ENCODE measurements at places on chromosomes 16 and 17.

- peaks cover 71% of the 10 kb centered on the region for H3K27me3 ChIP-seq
- no peaks in the 10 kb centered on the region for H3K4me1 ChIP-seq
- H3K27ac ChIP-seq = no peak overlapping the region
- no peak overlapping the region for H3K4me3 ChIP-seq
- no peak for DNase-seq
Measured at GRCh38 chr17:4634976-4635375, 6.5 kb downstream of the ALOX15 start.

GRCh38 chr16:1401758-1402154 is 12.7 kb downstream of the UNKL start:
- DNase-seq = no peak
- no peaks in the 10 kb centered on the region for H3K27me3 ChIP-seq
- H3K27ac ChIP-seq = no peak overlapping the region
- no peaks in the 10 kb centered on the region for H3K4me1 ChIP-seq
- no peak overlapping the region for H3K4me3 ChIP-seq

- H3K27ac ChIP-seq = no peak overlapping the region
- no peak overlapping the region for H3K4me3 ChIP-seq
- DNase-seq = no peak
- no peaks in the 10 kb centered on the region for H3K4me1 ChIP-seq
- no peaks in the 10 kb centered on the region for H3K36me3 ChIP-seq
Measured at GRCh38 chr17:28480278-28480677, 6.8 kb downstream of the SLC13A2 start.

DNA sequence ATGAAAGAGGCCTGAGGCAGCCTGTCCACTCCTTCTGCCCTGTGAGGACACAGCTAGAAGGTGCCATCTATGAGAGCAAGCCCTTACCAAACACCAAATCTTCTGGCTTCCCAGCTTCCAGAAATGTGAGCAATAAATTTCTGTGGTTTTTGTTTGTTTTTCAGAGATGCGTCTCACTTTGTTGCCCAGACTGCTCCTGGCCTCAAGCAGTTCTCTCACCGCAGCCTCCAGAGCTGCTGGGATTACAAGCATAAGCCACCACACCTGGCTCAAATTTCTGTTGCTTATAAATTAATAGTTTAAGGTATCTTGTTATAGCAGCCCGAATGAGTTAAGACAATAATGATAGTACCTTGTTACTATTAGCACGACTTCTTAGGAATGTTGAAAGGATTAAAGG is 12.5 kb upstream of the SLC16A11 start:
- H3K27me3 ChIP-seq = peaks cover 8% of the 10 kb centered on the region
- H3K4me1 ChIP-seq = peaks cover 4% of the 10 kb centered on the region
- H3K27ac ChIP-seq = no peak overlapping the region
- no peak overlapping the region for H3K4me3 ChIP-seq

GRCh38 chr16:15785386-15786059 is 71.3 kb downstream of the MYH11 start:
- H3K27me3 ChIP-seq = no peaks in the 10 kb centered on the region
- no peak overlapping the region for H3K4me3 ChIP-seq
- no peak for DNase-seq
- no peaks in the 10 kb centered on the region for H3K4me1 ChIP-seq
- no peak overlapping the region for H3K27ac ChIP-seq

GRCh38 chr16:1345087-1345486 is 6.6 kb downstream of the TSR3 start:
- peaks cover 9% of the 10 kb centered on the region for H3K4me1 ChIP-seq
- no peak overlapping the region for H3K27ac ChIP-seq
- H3K36me3 ChIP-seq = no peaks in the 10 kb centered on the region
- DNase-seq = no peak
- H3K4me3 ChIP-seq = no peak overlapping the region
- H3K27me3 ChIP-seq = peaks cover 16% of the 10 kb centered on the region

DNA sequence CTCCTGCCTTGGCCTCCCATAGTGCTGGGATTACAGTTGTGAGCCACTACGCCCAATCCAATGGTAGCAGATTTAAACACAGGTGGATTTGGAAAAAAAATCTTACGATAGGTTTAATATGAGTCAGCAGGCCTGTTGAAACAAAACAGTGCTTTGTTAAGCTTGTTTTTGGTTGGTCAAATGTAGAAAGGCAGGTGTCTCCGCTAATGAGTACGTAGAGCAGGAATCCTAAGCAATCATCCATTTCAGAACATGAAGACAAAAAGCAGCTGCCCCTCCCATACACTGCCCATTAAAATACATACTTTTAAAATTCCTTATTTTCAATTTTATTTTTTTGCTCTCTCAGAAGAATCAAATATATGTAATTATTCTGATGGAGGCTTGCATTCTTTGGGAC is 1.9 kb upstream of the WWOX start:
- no peak overlapping the region for H3K4me3 ChIP-seq
- H3K27me3 ChIP-seq = peaks cover 14% of the 10 kb centered on the region
- H3K4me1 ChIP-seq = peaks cover 25% of the 10 kb centered on the region
- H3K36me3 ChIP-seq = no peaks in the 10 kb centered on the region
- no peak overlapping the region for H3K27ac ChIP-seq

DNA sequence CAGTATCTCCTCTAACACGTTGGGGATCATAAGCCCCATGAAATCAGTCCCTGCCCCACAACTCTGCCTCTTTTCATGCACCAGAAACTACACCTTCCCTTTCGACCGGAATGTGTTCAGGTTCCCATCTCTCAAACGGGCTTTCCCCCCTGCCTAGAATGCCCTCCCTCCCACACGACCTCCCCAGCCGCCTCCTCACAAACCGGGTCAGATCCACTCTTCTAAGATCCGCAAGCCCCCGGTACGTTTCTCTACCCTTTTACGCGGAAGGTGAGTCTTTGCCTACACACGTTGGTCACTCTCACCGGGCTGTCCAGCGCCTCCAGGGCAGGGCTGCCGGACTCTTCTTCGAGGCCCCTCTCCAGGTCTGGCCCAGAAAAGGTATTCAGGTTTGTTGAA is 708 bp downstream of the DHX33 start:
- DNase-seq = no peak
- peaks cover 32% of the 10 kb centered on the region for H3K4me1 ChIP-seq
- peak overlapping the region; percentile 89 for H3K4me3 ChIP-seq

GRCh38 chr16:22190081-22190775 is 15.8 kb upstream of the EEF2K start:
- H3K27ac ChIP-seq = no peak overlapping the region
- H3K4me1 ChIP-seq = peaks cover 30% of the 10 kb centered on the region
- DNase-seq = peak; percentile 98
- peaks cover 38% of the 10 kb centered on the region for H3K27me3 ChIP-seq
- no peaks in the 10 kb centered on the region for H3K36me3 ChIP-seq
- peak overlapping the region; percentile 96 for H3K4me3 ChIP-seq

- DNase-seq = no peak
- H3K27ac ChIP-seq = no peak overlapping the region
- H3K4me1 ChIP-seq = peaks cover 27% of the 10 kb centered on the region
- no peak overlapping the region for H3K4me3 ChIP-seq
- H3K27me3 ChIP-seq = peaks cover 11% of the 10 kb centered on the region
Measured at GRCh38 chr17:43356999-43357398, 41.8 kb upstream of the ARL4D start.

- peaks cover 31% of the 10 kb centered on the region for H3K27me3 ChIP-seq
- no peak overlapping the region for H3K4me3 ChIP-seq
- DNase-seq = no peak
- H3K36me3 ChIP-seq = no peaks in the 10 kb centered on the region
- no peak overlapping the region for H3K27ac ChIP-seq
Measured at GRCh38 chr17:77889135-77889505, 69.4 kb upstream of the TNRC6C start.

GRCh38 chr16:27193300-27193990 is 9.9 kb upstream of the KDM8 start:
- no peaks in the 10 kb centered on the region for H3K4me1 ChIP-seq
- H3K4me3 ChIP-seq = no peak overlapping the region
- DNase-seq = no peak
- no peak overlapping the region for H3K27ac ChIP-seq
- peaks cover 36% of the 10 kb centered on the region for H3K27me3 ChIP-seq

DNA sequence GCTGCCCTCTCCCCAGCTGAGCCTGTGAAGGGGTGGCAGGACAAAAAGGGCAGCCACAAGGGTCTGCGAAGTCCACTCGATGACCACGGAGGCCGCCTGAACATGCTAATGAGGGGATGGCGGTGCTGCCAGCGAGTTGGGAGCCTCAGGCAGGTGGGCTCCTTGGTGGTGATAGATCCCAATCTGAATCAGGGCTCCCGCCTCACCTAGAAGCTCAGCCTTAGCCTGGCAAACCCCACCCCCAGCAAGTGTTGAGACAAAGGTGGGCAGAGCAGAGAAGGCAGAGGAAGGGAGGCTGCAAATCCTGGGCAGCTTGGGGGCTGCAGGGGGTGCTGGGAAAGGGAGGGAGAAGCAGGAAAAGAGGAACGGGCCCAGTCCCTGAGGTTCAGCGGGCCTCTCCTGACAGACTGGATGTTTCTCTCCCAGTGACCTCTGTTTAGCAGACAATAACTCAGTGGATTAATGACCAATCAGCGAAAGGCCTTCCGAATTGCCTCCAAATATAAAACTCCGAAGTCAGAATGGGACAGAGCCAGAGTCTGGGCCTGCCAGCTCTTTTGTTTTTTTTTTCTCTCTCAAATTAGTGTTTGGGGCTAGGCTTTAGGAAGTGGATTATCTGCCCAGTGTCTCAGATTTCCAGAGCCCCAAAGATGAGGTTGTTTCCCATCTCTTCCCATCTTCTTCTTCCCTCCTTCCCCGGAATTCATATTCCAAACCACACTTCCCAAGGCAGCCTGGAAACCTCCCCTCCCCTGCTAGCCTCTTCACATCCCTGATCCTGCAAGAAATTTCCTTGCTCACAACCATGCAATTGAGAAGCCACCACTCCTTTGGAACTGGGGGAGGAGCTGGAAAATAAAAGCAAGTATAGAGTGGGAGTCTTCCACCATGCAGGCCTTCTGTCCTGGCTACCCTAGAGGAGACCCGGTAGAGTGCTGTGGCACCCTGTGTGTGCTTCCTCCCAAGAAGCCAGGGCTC is 15.2 kb upstream of the HOXB2 start:
- peaks cover 87% of the 10 kb centered on the region for H3K27me3 ChIP-seq
- H3K27ac ChIP-seq = no peak overlapping the region
- H3K4me3 ChIP-seq = peak overlapping the region; percentile 18
- peaks cover 42% of the 10 kb centered on the region for H3K4me1 ChIP-seq
- DNase-seq = no peak

GRCh38 chr17:14351493-14351892 is 50.6 kb downstream of the HS3ST3B1 start:
- peaks cover 9% of the 10 kb centered on the region for H3K36me3 ChIP-seq
- no peak overlapping the region for H3K4me3 ChIP-seq
- H3K4me1 ChIP-seq = peaks cover 22% of the 10 kb centered on the region
- DNase-seq = no peak
- no peak overlapping the region for H3K27ac ChIP-seq

DNA sequence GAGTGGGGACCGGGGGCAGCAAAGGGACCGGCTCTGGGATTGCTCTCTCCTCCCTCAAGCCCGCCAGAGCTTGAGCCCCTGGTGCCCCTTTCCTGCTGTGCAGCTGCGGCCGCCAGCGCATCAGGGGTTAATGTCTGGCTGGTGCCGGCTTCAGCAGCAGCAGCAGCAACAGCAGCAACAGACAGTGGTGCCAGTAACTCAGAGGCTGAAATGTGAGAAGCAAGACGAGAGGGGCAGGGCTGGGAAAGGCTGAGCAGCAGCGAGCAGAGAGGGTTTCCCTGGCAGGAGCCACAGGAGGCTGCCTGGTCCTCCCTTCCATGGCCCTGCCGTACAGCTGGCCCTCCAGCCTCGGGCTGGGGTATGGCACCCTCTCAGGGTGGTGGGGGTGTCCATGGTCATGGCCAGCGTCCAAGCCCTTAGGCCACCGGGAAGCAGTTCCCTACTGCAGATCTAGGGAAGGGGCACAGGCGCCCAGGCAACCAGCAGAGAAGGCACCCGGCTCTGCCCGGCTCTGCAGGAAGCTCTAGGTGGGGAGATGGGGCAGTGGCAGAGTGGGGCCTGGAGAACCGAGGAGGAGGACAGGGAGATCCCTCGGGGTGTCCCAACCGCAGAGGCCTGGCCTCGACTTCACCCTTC is 21.1 kb upstream of the TFAP4 start:
- no peaks in the 10 kb centered on the region for H3K36me3 ChIP-seq
- peak; percentile 63 for DNase-seq
- no peaks in the 10 kb centered on the region for H3K27me3 ChIP-seq
- H3K27ac ChIP-seq = no peak overlapping the region
- peak overlapping the region; percentile 16 for H3K4me3 ChIP-seq

- H3K36me3 ChIP-seq = peaks cover 2% of the 10 kb centered on the region
- H3K4me3 ChIP-seq = peak overlapping the region; percentile 95
- no peaks in the 10 kb centered on the region for H3K27me3 ChIP-seq
Measured at GRCh38 chr17:47895347-47895855, 635 bp upstream of the SP2 start.

DNA sequence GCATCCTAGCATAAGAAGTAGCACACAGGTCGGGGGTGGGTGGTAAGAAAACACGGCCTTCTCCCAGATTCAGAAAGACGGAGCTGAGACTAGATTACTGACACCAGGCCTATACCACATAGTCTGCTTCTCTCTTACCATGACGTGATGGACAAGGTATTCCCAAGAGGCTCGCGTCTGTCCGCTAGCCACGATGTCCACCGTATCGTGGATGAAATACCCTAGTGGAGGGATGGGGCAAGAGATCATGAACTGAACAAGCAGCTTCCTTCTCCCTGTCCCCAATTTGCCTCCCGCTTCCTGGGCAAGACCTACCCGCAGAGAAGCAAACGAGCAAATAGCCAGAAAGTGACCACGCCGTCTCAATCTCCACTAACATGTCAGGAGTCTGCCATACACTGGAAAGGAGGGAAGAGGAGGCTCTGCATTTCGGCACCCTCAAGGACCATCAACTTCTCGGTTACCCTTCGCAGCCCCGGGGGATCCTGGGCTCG is 820 bp downstream of the TLCD1 start:
- no peak for DNase-seq
- peaks cover 23% of the 10 kb centered on the region for H3K27me3 ChIP-seq
- H3K4me3 ChIP-seq = peak overlapping the region; percentile 100
- H3K27ac ChIP-seq = peak overlapping the region; percentile 70
- H3K4me1 ChIP-seq = peaks cover 76% of the 10 kb centered on the region

GRCh38 chr17:82859431-82860403 is 19.9 kb upstream of the ZNF750 start:
- no peak overlapping the region for H3K4me3 ChIP-seq
- peak overlapping the region; percentile 95 for H3K27ac ChIP-seq
- H3K27me3 ChIP-seq = no peaks in the 10 kb centered on the region
- H3K36me3 ChIP-seq = peaks cover 19% of the 10 kb centered on the region

DNA sequence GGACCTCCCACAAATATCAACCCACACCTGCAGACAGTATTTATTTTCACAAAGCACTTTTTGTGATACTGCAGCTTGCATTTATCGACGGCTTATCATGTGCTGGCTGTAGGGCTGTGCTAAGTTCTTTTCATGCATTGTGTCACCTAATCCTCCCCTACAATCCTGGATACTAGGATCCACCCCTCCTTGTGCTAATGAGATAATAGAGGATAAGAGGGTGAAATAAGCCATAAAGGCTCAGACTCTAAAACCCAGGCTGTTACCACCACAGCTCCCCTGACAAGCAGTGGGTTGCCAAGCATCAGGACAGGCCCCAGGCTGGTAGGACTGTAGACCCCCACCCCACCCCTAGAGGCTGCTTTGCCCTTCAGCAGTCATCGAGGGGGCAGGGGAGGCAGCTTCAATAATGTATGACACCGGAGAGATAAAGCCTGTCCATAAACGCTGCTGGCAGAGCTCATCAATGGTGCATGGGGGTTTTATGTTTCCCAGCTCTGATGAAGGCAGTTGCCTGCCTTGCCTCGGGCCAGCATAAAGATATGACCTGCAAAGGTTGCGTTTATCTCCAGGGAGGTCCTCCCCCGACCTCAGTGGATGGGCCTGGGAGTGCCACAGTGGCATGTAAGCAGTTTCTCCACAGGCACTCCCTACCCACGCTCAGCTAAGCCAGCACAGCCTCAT is 73.9 kb upstream of the C16orf82 start:
- H3K36me3 ChIP-seq = peaks cover 5% of the 10 kb centered on the region
- H3K27me3 ChIP-seq = no peaks in the 10 kb centered on the region
- DNase-seq = no peak
- H3K27ac ChIP-seq = peak overlapping the region; percentile 67
- no peak overlapping the region for H3K4me3 ChIP-seq
